WTC11 (cell line): ENCODE measurements at places on chromosomes 7 and 10.

- DNase-seq = no peak
Observed at GRCh38 chr7:36186359-36187121, 33.5 kb downstream of the EEPD1 start.

DNA sequence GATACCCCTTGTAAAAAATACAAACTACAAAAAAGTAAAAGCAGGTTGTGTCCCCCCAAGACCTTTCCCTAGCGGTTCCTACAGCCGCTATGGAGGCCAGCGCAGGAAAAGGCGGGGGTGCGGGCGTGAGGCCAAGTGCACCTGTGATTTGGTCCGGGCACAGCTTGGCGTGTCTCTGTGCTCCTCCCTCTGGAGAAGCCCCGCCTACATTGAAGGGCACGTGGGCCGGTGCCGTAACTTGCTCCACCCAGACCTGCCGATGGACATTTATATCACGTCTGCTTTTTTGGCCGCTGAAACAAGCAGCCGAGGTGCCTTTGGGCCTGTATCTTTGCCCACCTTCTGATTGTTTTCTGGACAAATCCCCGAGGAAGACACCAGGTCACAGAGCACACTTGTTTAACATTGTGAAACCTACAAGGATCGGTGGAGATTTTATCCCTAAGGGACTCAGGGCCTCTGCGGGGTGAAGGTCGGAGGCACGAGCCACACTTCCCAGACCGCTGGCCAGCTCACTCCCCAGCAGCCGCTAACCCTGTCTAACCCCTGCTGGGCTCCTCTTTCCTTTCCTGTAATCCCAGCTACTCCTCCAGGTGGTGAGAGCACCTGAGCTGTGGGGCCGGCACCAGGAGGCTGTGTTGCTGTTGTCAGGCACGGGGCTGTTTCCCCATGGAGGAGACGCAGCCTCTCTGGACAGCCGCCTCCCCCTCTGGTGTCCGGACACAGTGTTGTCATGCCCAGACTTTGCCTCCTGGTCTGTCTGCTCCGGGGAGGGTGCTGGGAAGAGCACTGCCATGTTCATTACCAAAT lies 18.8 kb upstream of the INPP5A start:
- peak; percentile 78 for DNase-seq

DNA sequence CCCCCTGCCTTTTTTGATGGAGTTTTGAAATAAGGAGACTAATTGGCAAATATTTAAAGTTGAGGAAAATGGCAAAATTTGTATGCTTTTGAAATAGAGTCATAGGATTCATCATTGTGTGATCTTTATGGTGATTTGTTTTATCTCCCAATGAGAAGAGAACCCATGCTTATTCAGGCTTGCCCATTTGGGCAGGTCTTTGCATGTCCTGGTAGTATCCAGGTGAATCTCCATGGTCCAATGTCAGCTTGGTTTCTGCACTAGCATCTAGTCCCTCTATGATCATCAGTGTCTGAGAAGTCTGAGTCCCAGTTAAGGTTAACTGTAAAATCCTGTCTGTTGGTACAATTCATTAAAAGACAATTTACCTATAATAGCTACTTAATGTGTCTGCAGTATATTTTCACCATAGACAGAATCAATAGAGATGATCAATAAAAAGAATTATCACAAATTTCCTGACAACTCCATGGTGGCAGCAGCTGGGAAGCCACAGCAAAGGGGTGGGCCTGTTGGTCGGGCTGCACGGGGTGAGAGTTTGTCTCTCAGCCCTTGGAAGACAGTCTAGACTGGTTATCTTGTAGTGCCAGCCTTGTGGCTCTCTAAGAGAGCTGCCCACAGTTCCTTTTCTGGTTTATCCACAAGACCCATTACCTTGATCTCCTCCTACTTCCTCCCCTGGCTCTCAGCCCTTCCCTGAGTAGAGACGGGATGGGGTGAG lies 22.2 kb upstream of the BMPER start:
- no peak for DNase-seq

GRCh38 chr7:148579366-148579765 lies 11.2 kb upstream of the C7orf33 start:
- DNase-seq = no peak

DNA sequence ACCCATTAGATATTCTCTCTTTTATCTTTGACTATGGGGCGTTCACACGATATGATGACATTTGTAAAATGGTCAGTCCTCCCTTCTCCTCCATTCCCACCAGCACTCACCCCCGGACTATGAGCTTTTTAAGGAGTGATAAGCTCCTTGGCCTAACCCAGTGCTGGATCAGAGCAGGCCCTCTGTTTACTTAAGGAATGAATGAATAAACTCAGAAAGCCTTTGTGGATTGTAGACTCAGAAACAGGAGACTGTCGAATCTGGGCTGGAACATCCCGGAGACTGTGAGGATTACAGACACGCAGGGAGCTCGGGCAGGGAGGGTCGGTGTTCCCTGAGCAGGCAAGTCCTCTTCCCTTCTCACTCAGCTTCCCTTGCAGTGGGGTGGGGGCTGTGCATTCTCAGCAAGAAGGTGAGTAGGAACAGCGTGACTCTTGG lies 6.8 kb upstream of the ZCCHC24 start:
- no peak for DNase-seq

GRCh38 chr7:12684733-12685132 lies 2.7 kb upstream of the ARL4A start:
- DNase-seq = no peak

- DNase-seq = peak; percentile 76
Observed at GRCh38 chr10:68231106-68231816, 652 bp downstream of the ATOH7 start.

- no peak for DNase-seq
Observed at GRCh38 chr7:124459101-124460055, 306.2 kb downstream of the GPR37 start.

DNA sequence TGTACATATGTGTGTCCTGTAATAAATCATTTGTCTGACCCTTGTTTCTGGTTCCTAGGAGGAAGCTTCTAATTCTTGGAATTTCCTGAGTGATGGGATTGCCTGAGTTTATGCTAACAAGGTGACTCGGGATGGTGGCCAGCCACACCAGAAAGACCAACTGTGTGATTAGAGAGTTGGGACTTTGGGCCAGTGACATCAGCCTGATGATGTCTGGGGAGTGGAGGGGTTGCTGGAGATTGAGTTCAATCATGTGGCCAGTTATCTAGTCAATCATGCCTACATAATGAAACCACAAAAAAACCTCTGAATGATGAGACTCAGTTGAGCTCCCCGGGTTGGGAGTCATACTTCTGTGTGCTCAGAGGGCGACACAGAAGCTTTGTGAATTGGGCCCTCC lies 23.5 kb upstream of the CARD11 start:
- no peak for DNase-seq

DNA sequence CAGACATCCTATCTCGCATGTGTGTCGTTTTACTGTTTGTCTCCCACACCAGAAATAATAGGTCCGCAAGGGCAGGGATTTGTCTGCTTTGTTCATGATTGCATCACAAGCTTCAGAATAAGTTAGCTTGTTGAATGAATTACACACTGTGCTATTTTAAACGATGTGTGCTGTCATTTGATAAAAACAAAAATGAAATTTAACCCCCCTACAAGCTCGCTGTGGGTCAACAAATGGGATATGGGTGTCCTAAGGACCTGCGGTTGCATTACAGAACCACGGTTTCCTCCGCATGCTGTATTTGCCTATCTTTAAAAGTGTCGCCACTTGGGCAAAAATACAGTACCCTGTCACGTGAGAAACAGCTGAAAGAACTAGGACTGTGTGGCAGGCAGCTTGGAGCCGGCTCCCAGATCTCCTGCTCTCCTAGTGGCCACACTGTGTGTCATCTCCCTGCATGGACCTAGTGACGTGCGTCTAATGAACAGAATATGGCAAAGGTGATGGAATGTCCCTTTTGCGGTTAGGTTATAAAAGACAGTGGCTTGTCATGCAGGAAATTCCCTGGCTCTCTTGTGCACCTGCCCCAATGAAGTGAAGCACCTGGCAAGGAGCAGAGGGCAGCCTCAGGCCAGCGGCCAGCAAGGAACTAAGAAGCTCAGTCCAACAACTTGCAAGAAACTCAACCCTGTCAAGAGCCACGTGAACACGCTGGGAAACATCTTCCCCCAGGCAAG lies 32.9 kb upstream of the CRYGN start:
- DNase-seq = no peak

DNA sequence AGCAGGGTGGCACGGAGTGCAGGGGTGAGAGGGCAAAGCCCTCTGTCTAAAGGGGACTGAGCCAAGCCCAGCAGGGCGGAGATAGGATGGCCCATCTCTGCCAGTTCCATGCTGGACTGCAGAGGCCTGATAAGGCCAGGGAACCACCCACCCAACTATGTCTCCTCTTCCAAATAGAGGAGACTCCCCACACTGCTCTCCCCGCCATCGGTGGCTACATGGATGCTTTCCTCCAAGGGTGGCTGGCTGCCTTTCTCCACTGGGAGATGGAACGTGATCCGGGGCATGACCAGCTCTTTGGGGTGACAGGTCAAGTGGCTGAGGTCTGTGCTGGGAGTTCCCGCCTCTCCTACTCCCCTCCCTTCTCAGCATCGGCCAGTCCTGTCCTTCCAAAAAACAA lies 58.1 kb upstream of the MXI1 start:
- DNase-seq = no peak

DNA sequence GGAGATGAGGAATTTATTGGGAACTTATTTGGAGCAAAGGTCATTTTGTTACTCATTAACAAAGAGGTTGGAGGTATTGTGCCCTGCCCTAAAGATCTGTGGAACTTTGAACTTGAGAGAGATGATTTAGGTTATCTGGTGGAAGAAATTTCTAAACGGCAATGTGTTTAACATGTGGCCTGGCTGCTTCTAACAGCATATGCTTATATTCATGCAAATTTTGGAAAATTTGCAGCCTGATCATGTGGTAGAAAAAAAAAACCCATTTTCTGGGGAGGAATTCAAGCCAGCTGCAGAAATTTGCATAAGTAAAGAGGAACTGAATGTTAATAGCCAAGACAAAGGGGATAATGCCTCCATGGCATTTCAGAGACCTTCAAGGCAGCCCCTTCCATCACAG lies 10.7 kb upstream of the PANK1 start:
- DNase-seq = no peak

DNA sequence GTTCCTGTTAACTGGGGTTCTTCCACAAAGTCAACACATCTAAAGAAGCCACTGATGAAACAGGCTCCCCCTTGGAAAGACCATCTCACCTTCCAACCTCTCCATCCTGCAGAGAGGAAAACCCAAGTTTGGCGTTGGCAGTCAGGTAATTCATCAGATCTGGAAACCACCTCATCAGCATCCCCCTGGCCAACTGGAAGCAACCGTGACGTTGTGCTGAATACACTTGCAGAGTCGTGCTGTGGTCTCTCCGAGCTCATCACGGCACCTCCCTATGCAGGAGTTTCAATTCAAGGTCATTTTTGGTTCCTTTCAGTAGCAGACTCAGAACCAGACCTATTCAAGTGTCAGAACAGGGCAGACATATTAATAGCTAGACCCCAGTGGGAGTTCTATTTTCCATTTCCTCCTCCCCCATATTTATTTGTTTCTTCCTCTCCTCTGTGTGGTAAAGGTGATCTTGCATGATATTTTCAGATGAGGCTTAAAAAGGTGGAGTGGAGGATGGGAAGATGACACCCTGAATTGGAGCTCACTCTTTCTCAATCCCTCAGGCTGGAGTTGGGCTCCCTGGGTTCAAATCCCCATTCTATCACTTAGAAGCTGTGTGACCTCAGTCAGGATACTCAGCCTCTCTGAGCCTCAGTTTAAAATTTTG lies 149.1 kb upstream of the ADO start:
- no peak for DNase-seq

- DNase-seq = no peak
Observed at GRCh38 chr7:142896151-142896550, 10.6 kb upstream of the TRPV6 start.

GRCh38 chr10:128419466-128420019 lies 293.3 kb upstream of the MKI67 start:
- no peak for DNase-seq

DNA sequence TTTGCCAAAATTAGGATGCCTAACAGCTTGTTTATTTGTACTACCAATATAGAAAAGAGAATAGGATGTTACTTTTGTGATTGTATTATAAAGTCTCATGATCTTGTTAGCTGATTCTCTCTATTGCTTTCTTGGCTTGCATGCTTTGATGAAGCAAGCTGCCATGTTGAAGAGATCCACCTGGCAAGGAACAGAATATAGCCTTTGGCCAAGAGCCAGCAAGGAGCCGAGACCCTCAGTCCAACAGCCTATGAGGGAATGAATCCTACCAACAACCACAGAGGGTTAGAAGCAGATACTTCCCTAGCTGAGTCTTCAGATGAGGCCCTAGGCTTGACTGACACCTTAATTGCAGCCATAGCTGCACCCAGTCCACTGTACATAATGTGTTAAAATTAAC lies 41.2 kb downstream of the NEUROD6 start:
- DNase-seq = no peak

DNA sequence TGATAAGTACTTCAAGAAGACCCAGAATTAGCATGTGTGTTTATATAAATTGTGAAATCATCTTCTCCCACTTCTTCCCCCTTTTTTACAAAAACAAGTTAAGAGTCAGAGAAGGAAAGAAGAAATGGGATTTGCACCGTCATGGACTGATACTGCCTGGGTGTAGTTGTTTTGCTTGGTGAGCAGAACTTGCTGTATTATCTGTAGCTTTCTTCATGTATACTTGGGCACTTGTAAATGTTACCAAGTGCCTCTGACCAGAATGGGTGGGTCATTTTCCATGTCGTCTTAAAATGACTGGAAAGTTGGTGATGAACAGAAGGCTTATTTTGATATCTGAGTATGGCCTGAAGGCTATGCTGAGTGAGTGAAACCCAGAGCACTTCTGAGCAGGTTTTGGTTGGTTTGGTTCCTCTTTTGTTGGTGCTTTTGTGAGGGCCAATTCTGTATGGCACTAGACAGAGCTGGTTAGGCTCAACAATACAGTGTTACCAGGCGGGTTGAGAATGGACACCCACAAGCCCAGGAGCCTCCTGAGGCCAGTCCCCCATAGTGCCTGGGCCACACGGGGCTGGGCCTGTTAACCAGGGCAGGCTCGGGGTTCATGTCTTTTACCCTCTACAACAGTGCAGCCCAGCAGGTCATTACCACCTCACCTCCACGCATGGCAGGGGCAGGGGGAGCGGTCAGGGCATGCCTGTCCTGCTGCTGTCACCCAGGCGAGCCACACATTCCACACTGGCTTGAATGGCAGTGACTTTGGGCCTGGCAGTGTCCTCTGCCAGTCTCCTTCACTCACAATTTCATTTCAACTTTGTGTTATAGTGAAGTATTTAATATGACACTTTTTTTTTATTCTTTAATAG lies 115.1 kb downstream of the CCNY start:
- DNase-seq = no peak

DNA sequence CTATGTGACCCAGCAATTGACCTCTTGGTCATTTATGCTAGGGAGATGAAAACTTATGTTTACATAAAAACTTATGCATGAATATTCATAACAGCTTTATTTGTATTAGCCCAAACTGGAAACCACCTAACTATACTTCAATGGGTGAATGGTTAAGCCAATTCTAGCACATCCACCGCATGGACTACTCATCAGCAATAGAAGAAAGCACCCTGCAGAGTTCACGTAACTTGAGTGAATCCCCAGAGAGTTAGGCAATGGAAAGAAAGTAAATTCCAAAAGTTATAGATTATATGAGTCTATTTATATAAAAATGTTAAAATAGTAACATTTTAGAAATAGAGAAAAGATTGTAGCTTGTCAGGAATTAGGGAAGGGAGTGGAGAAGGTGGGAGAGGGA lies 60.2 kb upstream of the NRG3 start:
- DNase-seq = no peak
